ENCODE measurements at places on chromosomes 1 and 21.

GRCh38 chr1:18539171-18539570 lies 58.4 kb downstream of the KLHDC7A start:
- no peaks in the 10 kb centered on the region for H3K4me1 ChIP-seq
- H3K27ac ChIP-seq, result no peak overlapping the region
- H3K4me3 ChIP-seq, result no peak overlapping the region
- H3K36me3 ChIP-seq, result no peaks in the 10 kb centered on the region

GRCh38 chr1:110927484-110928075 lies 36.1 kb downstream of the LRIF1 start:
- H3K27me3 ChIP-seq, result no peaks in the 10 kb centered on the region
- peak; percentile 38 for DNase-seq
- no peaks in the 10 kb centered on the region for H3K4me1 ChIP-seq
- no peaks in the 10 kb centered on the region for H3K36me3 ChIP-seq
- H3K27ac ChIP-seq, result no peak overlapping the region

DNA sequence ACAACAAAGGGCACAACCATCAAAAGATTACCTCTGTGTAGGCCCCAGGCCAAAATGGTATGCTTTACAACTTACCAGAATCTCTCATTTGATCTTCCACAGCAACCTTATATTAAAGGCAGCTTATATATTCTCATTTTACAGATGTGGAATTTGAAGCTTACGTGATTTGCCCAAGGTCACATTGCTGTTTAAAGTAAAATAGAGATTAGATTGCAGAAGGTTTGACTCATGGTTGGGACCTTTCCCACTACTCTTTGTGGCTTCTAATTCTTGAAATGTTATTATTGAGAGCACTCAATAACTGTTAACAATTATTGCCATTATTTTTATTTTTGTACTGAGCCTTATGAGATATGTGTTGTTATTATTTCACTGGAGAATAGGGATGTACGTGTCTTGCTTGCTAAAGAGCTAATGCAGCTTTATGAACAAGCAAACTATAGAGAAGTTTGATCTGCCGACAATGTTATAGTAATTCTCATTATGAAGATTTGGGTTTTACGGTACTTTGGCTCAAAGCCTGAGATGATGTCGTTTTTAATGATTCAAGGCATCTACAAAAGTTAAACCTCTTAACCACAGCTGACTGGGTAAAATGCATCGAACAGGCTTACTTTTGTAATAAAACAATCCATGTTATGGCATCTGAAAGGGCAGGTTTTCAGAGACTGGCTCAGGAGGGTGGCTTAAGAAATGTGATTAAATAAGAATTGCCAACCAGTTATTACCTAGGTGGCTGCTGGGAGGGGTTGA lies 43.3 kb upstream of the TSNAX start:
- no peaks in the 10 kb centered on the region for H3K36me3 ChIP-seq
- no peak overlapping the region for H3K27ac ChIP-seq
- DNase-seq, result peak; percentile 15
- no peaks in the 10 kb centered on the region for H3K4me1 ChIP-seq
- H3K27me3 ChIP-seq, result no peaks in the 10 kb centered on the region

- no peak for DNase-seq
- no peak overlapping the region for H3K27ac ChIP-seq
- H3K4me1 ChIP-seq, result peaks cover 16% of the 10 kb centered on the region
- H3K4me3 ChIP-seq, result peak overlapping the region; percentile 57
- no peaks in the 10 kb centered on the region for H3K36me3 ChIP-seq
Measured at GRCh38 chr1:9688599-9688998, 37.1 kb downstream of the PIK3CD start.

Measured in trophoblast cell (in vitro differentiated cells and primary cell).